Activated CD8-positive, alpha-beta memory T cell treated with anti-CD3 and anti-CD28 coated beads for 48 hours (primary cell): ENCODE measurements at places on chromosomes 2 and 18.

- no peak for DNase-seq
Measured at GRCh38 chr2:28638102-28638501, 113.5 kb upstream of the PPP1CB start.

GRCh38 chr2:207810200-207810788 lies 40.6 kb upstream of the FZD5 start:
- no peak for DNase-seq

GRCh38 chr2:58698620-58699019 lies 457.5 kb upstream of the FANCL start:
- DNase-seq: no peak

GRCh38 chr2:189483980-189484740 lies 42.9 kb downstream of the WDR75 start:
- no peak for DNase-seq

GRCh38 chr2:11367170-11367730 lies 22.8 kb upstream of the ROCK2 start:
- no peak for DNase-seq

- no peak for DNase-seq
Measured at GRCh38 chr2:11542275-11542819, 8.5 kb downstream of the GREB1 start.

DNA sequence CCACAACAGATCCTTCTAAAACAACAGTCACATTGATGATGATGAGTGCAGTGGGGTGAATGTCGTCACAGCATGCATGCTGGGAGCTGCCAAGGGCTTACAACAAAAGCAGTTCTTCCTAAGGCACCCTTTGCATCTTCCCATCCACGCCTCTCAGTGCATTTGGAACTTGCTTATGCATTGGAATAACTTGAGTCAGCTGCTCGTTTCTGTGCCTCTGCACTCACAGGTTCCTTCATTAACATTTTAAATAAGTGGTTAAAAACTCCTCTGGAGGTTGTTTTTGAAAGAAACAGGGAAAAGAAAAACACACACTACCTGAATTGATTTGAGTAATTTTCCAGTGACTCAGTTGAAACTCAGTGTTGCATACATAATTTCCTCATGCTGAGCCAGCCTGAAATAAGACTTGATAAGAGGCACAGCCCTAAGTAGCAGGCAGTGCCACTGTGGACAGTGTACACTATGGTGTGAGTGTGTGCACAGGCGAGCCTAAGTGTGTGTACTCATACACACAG lies 46.8 kb upstream of the TRIM43B start:
- no peak for DNase-seq

DNA sequence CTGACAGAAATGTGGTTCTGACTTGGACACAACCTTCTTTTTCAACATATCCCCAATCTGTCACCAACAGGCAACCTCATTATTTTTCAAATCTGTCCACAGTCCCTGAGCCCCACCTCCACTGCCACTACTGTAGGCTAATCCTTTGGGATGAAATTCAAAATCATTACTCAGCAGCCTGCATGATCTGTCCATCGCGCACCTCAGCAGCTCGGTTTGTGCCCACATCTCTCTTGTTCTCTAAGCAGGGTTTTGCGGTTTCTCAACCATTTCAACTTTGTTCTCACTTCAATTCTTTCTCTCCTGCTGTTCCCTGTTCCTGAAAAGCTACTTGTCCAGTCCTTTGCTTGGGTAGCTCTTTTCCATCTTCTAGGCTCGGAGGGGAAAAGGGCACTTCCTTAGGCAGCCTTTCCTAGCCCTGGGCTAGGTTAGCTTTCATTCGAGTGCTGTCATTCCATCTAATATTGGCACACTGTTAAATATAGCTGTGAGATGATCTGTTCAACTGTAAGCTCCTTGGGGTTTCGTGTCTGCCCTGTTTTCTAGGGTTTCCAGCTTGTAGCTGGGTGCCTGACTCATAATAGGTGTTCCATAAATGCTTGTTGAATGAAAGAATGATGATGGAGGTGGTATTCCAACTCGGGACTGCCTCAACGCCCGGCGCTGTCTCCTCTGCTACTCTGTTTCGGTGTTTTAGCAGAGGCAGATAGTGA lies 653 bp upstream of the ANKAR start:
- DNase-seq: no peak

DNA sequence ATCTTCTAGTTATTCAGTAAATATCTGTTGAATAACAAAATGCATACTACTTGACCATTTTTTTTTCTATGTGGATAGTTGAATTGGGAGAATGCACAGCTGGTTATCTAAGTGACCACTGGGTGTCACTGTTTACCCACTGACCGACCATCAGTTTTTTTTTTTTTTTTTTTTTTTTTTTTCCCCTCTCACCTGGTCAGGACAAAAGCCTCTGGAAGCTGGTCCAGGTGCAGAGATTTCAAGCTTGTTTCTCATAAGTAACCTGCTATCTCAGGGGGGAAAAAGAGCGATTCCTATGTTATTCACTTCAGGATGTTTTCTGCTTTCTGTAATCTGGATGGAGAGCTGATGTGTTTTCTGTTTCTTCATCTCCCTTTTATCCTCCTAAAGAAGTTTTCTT lies 256.0 kb downstream of the DCDC2C start:
- DNase-seq: no peak

GRCh38 chr2:222866358-222866960 lies 5.6 kb downstream of the ACSL3 start:
- DNase-seq: no peak

- DNase-seq: no peak
Measured at GRCh38 chr18:40380686-40381439, 1574.2 kb upstream of the PIK3C3 start.

DNA sequence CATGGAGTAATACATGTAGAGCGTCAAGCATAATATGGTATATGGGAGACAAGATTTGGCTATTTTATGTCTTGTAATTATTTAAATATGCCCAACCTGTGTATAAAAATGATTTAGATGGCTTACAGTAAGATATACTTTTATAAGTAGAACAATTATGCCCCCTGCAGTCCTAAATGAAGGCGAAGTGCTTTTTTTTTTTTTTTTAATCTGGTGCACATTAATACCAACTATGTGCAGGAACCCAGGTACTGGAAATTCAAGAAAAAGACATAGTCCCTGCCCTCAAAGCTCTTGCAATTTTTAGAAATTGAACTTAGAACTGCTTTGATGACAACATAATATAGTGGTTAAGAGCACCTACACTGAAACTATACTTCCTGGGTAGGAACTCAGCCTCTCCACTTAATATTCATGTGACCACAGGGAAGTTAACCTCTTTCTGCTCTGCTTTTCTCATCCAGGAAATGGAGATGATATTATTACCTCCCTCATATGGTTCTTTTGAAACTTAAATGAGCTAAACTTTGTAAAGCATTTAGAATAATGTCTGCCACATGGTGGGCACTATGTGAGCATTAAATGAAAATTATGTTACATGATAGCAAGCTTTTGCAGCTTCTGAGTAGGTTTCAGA lies 38.1 kb downstream of the AFTPH start:
- DNase-seq: no peak

DNA sequence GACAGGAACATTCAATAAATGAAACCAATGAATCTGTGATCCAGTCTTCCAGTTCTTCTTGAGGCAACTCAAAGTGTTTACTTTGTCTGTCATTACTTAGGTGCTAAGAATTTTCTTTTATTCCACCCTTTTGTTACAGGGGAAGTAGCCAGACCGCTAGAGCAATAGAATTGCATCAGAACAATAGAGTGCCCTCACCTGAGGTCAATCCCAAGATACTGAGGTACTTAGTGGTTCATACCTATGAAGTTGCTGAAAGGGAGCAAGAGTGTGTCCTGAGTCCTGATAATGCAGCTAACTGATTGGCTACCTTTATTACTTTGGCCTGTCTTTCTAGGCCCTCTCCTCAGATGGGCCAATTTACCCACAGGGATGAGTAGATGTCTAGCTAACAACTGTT lies 359.4 kb upstream of the KCNH7 start:
- no peak for DNase-seq

DNA sequence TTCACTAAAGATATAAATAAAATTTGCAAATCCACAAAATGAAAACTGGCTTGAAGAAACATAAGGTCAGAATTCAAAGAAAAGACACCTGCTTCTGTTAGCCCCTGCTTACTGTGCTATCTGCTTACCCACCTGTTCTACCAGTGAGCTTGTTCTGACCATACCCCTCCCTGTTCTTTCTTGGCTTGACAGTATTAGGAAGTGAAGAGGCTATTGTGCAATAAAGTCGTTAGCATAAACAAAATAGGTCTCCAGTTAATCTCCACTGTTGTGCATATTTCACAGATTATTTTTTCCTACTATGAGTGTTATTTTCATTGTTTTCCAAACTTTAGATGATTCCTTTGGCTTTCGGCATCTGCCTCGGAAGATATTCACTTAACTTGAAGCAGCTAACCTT lies 322.1 kb downstream of the CCDC85A start:
- no peak for DNase-seq

DNA sequence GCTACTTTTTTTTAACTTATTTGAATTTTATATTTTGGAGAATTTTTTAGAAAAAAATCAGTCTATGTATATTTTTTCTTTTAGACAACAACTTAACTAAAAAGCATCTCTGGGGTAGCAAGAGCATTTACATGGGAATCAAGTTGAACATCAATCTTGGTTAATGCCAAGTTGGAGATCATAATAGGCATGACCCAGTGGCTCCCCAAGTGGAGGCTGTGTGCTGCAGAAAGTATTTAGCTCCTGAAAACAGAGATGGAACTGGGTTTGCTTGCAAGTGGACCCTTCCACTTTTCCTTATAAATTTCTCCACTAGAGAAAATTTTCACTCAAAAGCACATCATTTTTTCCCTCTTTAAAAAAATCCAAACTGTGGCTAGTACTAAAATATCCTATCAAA lies 23.9 kb upstream of the CAVIN2 start:
- DNase-seq: no peak

DNA sequence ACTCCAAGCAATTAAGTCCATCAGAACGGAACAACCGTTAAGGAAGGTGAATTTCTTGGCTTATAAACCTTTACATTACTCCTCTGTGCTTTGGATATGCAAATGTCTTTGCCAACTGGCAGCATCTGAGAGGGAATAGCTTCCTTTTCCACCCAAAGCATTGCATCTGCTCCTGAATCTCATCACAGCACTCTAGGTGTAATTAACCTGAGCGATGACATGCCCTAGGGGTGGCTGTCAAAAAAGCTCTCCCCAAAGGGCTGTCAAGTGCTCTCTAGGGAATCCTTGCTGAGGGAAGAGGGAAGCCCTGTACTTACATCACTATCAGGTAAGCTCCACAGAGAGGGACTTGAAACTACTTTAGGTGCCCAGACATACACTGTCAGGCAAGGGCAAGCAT lies 5.5 kb upstream of the SMARCAL1 start:
- no peak for DNase-seq
